Activated T-helper 1 cell treated with Interleukin-2 at 50 U/mL for 16 hours (primary cell): ENCODE measurements at places on chromosomes 11 and 22.

- peak; percentile 34 for DNase-seq
Measured at GRCh38 chr22:49825944-49826602, 1.6 kb downstream of the BRD1 start.

DNA sequence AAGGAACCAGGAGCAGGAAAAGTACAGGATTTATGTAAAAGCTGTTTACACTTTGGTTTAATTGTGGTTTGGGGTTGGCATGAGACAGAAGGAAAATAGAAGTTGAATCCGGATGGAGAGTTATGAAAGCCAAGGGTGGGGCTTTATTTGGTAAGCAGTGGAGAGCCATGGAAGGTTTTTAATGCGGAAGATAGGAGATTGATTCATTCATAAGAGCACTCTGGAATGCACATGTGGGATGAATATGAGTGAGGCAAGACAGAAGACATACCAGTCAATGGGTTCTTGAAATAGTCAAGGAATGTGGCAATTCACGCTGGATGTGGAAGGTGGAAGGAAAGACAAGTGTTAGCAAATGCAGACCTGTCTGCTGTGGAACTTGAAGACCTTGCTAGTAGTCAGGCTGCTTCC, 9.3 kb upstream of the GLB1L3 start:
- no peak for DNase-seq

DNA sequence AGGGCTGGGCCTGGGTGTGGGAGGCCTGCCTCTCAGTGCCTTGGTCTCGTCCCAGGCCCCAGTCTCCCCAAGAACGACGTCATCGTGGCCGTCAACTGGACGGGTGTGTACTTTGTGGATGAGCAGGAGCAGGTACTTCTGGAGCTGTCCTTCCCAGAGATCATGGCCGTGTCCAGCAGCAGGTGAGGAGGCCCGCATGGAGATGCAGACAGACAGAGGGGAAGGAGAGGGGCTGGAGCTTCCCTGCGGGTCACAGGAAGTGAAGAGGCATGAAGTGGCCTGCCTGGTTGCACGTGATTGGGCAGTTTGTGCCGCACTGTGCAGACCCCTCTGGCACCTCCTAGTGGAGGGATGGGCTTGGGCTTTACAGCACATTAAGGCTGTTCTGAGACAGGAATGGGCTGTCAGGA, 70.4 kb downstream of the MYO7A start:
- DNase-seq = no peak

GRCh38 chr22:44588348-44588747, 90.3 kb upstream of the RTL6 start:
- DNase-seq = no peak

- DNase-seq = no peak
Measured at GRCh38 chr11:108534274-108534882, 36.2 kb upstream of the POGLUT3 start.

DNA sequence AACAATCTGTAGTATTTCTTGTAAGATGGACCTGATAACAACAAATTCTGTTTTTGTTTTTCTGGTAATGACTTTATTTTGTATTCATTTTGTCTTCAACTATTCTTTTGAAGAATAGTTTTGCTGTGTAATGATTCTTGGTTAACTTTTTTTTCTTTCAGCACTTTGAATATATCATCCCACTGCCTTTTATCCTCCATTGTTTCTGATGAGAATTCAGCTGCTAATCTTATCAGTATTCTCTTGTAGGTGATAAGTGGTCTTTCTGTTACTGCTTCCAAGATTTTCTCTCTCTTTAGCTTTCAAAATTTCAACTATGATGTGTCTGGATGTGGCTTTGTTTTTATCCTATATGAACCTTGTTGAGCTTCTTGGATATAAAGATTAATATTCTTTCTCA, 21.5 kb downstream of the GALNT18 start:
- no peak for DNase-seq

- DNase-seq = no peak
Measured at GRCh38 chr11:61170566-61170965, 9.3 kb upstream of the VPS37C start.

DNA sequence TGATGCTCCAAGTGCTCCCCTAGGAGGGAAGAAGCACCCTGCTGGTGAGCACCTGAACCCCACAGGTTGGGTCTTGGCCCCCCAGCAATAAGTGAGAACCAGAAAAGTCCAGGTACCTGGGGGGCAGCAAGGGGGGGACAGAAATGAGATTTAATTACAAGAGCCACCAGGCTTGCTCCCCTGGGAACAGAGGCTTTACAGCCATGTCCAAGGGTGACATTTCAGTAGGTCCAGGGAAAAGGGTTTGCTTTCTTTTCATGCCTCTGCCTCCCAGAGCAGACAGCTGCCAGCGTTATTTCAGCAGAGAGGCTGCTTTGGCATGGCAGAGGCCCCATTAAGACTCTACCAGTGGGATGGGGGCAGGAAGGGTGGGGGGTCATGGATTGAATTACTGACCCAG, 437.7 kb downstream of the BUD13 start:
- no peak for DNase-seq

DNA sequence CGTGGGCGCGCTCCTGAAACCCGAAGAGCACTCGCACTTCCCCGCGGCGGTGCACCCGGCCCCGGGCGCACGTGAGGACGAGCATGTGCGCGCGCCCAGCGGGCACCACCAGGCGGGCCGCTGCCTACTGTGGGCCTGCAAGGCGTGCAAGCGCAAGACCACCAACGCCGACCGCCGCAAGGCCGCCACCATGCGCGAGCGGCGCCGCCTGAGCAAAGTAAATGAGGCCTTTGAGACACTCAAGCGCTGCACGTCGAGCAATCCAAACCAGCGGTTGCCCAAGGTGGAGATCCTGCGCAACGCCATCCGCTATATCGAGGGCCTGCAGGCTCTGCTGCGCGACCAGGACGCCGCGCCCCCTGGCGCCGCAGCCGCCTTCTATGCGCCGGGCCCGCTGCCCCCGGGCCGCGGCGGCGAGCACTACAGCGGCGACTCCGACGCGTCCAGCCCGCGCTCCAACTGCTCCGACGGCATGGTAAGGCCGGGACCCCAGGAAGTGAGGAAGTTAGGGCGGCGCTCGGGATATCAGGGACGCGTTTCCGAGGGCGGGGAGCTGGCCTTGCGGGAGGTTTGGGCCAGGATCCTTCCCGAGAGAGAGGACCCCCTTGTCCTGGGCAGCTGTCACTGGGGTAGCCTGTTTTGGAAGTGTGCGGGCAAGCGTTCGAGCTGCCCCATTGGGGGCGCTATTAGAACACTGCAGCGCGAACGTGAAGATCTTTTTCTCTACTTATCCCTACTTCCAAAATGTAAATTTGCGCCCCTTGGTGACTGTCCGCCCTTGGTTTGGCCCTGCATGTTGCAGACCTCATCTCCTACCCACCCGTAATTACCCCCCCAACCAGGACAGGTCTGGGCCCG, 796 bp downstream of the MYOD1 start:
- DNase-seq = no peak

DNA sequence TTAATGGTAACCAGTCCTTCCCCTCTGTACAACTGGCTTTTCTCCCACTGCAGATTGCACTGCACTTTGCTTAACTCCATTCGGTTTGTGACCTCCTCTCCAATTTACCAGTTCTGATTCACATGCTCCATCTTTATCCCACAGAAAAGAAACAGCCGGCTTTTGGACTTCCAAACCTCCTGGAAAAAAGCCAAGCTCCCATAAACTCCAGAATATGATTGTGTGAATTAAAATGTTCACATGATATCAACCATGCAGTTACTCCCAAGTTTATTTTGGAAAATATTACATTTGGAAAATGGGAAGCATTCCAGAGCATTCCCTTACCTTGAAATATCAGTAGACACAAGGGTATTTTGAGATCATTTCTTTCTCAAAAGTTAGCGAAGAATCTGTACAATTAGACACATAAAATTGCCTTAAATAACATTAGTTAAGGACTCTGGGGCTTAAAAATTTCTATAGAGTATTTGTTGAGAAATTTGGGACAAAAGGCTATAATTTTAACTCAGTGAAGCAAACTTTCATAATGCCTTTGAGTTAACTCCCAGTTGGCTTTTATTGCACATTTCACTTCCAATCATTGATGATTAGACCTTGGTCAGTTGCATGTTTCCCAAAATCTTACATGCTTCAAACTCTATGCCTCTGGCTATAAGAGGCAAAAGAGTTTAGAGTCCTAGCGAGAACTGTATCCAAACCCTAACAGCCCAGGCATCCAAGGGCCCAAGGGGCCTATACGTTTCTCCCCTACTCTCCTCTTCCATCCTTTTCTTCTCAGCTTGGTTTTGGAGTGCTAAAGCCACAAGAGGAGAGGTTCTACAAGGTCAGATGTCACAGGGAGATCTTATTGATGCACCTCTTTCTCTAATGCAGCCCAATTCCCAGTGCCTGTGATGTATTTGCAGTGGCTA, 23.6 kb upstream of the TMEM135 start:
- DNase-seq = no peak

- no peak for DNase-seq
Measured at GRCh38 chr22:28728621-28729313, 12.9 kb downstream of the CHEK2 start.

DNA sequence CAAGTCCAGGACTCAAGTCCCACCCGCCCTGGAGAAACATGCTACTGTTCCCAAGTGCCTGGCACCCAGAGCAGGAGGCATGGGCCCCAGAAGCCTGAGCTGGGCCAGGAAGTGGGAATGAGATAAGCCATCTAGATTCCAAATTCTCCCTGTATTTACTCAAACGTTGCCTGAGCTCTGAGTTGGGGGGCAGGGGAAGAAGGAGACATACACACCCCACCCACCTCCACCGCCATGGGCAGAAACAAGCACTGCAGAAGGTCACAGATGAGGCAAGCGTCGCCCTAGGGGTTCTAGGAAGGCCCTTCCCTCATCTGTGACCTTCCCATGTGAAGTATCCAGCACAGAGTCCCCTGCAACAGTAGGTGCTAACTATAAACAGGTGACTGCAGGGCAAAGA, 54.0 kb downstream of the PLEKHA7 start:
- DNase-seq = no peak

- DNase-seq = no peak
Measured at GRCh38 chr11:94717667-94718066, 50.5 kb upstream of the AMOTL1 start.

GRCh38 chr11:14698771-14699170, 55.2 kb downstream of the PDE3B start:
- no peak for DNase-seq

GRCh38 chr22:45859231-45860161, 117.5 kb downstream of the WNT7B start:
- DNase-seq = no peak

- no peak for DNase-seq
Measured at GRCh38 chr11:104654181-104654813, 244.0 kb downstream of the CASP12 start.

DNA sequence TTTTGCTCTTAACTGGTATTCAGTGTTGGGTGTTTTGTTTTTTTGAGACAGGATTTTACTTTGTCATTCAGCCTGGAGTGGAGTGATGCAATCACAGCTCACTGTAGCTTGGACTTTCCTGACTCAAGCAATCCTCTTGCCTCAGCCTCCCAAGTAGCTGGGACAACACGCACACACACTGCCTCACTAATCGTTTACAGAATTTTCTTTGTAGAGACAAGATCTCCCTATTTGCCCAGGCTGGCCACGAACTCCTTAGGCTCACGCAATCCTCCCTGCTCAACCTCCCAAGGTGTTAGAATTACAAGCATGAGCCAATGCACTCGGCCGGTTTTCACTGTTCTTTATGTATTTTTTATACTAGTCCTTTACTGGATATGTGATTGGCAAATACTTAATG, 51.0 kb upstream of the IGLL5 start:
- DNase-seq = no peak

GRCh38 chr11:46472662-46472994, 81.1 kb upstream of the CHRM4 start:
- DNase-seq = no peak

DNA sequence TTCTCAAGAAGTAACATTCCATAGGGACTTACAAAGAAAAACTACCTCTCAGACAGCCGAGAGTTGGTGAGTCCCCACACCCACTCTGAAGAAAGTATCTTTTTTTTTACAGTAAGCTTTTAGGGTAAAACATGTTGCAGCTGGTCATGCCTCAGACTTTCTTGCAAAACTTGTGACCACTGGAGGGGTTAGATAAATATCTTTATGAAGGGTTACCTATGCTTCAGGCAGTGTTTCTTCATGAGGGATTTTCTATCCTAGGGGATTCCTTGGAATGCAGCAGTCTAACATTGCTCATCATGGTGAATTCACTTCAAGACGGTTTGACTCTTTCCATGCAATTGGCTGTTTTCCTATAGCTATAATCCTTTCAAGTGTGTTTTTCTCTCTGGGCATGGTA, 20.8 kb upstream of the SNX19 start:
- no peak for DNase-seq

GRCh38 chr22:48720662-48721394, 1106.8 kb downstream of the BRD1 start:
- no peak for DNase-seq

GRCh38 chr11:3197044-3197695, 21.4 kb downstream of the MRGPRG start:
- DNase-seq = no peak

- no peak for DNase-seq
Measured at GRCh38 chr11:23540101-23540561, 679.9 kb upstream of the CCDC179 start.

GRCh38 chr11:6357222-6357621, 33.1 kb upstream of the SMPD1 start:
- no peak for DNase-seq

- DNase-seq = no peak
Measured at GRCh38 chr11:64447831-64448598, 89.1 kb downstream of the RPS6KA4 start.

DNA sequence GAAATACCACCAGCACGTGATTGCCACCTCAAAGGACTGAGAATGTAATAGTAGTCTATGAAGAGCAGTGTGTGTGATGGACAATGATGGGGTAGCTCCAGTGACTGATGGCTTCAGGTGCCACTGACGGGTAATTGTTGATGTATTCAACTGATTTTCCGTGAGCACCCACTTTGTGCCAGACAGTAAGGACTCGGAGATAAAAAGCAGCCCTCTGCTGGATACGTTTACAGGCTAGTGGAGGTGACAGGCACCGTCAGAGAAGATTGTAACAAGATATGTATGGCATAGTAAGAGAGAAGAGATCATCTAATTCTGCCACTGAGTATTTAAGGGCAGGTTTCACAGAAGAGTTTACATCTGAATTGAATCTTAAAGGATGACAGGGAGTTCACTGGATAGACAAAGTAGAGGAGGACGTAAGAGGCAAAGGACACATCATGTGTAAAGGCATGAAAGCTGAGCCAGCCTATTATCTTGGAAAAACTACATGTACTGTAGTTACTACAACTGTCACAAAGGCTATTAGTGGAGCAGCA, 1.1 kb upstream of the ENTHD1 start:
- no peak for DNase-seq
